NCI-H2107 (cell line): ENCODE measurements at places on chromosomes 6 and 20.
A peak's percentile ranks its signal among the peaks of the same experiment; 100 is the strongest.

- no peak for DNase-seq
Measured at GRCh38 chr6:109285366-109285765, 96.9 kb downstream of the CD164 start.

DNA sequence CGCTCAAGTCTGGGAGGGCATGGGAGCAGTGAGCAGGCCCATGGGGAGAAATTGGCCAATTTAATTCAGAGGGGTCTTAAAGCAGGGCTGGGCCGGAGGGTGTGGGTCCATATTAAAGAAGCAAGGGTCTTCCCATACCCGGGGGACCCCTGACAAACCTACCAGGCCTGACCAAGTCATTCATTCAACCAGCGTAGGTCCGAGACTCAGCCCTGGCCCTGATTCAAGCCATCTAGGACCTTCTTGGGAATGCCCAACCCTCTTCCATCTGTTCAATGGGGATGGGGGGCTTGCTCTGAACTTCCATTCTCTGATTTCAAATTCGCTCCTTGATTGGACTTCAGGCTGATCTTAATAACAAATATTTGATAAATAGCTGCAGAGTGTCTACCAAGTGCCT lies 7.3 kb downstream of the ADIG start:
- no peak for DNase-seq

DNA sequence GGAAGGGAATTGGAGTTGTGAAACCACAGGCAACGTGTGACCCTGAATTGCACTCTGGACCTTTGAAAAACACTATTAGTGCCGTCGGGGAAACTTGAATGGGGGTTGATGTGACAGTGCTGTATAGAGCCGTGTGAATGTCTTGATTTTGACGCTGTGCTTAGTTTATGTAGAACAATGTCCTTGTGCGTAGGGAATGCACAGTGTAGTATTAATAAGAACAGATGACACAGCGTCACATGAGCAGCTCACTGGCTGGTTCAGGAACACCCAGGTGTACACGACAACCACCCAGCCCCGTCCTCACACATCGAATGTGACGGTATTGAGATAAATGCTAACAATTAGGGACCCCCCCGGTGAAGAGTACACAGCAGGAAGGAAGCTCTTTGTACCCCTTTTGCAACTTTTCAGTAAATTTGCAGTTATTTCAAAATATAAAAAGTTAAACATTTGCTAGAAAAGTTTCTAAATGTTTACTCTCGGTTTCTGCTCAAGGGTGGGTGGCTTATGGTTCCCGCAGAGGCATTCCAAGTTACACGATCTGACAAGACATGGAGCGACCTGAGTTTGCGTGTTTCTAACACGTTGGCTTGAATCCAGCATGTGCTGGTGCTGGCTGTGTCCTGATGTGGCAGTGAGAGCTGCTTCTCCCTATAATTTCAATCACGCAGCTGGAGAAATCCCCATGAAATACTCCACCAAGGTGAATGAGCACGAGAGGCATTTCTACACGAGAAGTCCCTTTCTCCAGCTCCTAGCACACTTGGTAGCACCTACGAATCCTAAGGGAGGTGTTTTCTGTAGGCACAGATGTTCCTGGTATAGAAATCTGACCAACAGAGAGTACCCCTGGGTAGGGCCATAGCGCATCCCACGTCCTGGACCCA lies 208.0 kb upstream of the EXOC2 start:
- DNase-seq = no peak

- no peak for DNase-seq
Measured at GRCh38 chr20:25160467-25160866, 35.0 kb upstream of the ENTPD6 start.

GRCh38 chr6:74717591-74717990 lies 488.3 kb downstream of the COL12A1 start:
- no peak for DNase-seq

DNA sequence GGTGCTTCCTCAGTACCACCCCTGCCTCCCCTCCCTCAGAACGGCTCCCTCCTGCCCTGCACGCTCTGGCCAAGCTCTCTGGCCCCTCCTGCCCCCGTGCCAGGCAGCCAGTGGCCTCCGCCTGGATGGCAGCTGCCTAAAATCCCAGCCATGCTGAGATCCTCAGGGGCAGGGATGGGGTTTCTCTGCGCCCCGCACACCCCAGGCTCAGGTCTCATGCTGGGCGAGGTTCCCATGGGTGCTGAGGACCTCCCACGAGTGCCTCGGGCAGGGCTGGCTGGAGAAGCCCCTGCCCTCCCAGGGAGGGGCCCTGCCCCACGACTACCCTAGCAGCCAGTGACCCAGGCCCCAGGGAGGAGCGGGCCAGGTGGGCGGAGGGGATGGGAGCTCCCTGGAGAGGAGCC lies 2.7 kb downstream of the PTK6 start:
- no peak for DNase-seq

GRCh38 chr6:153131037-153131981 lies at the start of gene RGS17:
RGS17 (minus strand) TSS chr6:153131282; CDS start chr6:153044018, 87,264 bp downstream.
- DNase-seq = peak; percentile 55

DNA sequence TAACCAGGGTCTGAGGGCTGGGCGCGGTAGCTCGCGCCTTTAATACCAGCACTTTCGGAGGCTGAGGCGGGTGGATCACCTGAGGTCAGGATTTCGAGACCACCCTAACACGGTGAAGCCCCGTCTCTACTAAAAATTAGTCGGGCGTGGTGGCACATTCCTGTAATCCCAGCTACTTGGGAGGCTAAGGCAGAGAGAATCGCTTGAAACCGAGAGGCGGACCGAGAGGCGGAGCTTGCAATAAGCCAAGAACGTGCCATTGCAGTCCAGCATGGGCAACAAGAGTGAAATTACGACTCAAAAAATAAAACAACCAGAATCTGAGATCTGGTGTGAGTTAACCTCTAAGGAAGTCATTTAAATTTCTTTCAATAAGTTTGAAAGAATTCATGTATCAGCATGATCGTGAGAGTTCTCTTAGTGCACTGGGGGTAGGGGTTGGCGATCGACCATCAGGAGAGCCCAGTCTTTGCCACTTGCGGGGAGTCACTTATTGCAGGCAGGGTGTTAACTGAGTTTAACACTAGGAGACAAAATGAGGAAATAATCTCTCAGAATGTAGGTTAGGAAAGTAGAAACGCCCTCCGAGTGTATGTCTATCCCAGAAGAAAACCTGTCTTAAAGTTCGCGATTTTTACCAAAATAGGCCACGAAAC lies 206.5 kb upstream of the ZNF184 start:
- no peak for DNase-seq

DNA sequence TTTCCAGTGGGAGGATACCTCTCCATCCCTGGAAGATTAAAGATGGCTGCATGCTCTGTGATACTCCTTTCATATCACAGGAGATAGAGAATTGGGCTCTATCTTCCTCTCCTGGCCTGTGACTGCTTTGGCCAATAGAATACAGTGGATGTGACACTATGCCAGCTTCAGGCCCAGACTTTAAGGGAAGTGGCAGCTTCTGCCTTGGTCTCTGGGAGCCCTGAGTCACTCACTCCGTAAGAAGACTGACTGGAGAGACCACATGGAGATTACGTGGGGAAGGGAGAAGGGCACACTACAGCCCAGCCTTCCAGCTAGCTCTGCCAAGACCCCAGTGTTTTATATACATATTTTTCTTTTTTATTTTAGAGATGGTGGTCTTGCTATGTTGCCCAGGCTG lies 10.4 kb upstream of the MMP9 start:
- DNase-seq = no peak

GRCh38 chr6:140011537-140011936 lies 637.1 kb upstream of the CITED2 start:
- DNase-seq = no peak

DNA sequence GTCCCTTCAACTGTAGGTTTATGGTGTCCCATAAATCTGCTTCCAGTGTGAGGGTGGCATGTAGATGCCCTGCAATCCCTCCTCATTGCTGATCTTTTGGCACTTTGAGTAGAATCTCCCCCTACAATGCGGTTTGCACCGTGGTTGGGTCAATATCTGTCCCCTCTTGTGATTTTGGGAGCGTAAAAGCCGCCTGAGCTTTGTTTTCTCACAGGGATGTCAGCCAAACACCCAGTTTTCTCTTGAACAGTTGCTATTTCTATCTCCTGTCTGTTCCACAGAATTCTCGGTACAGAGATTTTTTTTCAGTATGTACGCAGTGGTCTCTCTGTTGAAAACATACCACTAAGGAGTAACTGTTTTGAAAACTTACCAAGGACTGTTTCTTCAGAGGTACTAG lies 21.8 kb downstream of the CDS2 start:
- no peak for DNase-seq

GRCh38 chr20:48007351-48007750 lies 222.1 kb upstream of the SULF2 start:
- no peak for DNase-seq

GRCh38 chr6:166541876-166542579 lies 44.5 kb downstream of the RAMACL start:
- no peak for DNase-seq

DNA sequence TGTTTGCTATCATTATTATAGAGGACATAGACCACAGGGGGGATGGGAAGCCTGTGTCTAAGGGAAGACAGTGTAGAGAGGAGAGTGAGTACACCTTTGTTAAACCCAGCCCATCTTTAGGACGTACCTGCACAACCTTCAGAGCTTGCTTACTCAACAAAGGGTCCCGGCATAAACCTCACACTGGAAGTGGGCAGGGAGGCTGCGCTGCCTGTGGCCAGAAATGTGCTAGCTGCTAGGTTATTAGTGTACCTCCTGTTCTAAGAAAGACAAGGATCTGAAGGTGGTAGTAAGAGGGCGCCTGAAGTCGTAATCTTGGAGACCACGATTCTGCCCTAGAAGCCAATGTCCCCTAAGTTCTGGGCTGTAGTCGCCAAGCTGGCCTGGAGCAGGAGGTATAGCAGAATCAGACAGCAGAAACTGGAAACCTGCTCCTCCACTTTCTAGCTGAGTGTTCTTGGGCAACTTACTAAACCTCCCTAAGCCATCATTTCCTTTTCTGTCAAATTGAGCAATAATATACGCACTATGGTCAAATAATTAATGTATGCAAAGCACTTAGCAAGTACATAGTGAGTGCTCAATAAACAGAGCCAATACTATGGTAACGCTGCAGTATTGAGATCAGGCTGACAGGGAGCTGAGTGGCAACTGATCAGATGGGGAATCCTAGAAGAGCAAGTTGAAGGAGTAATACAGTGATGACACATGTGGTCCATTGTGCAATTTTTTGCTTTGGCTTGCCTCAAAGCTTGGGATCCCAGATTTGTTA lies 16.8 kb upstream of the AKIRIN2 start:
- no peak for DNase-seq
